ENCODE measurements at places on chromosomes 1 and 21. TPM values are rescaled to one million over a fixed set of nuclear protein-coding genes. Genes with fewer than 3 reads are reported as not detected.

RGS8 gene
- total RNA-seq = 0.84 TPM

FCRLB gene
- 2.2 TPM for total RNA-seq

DMBX1 gene
- not detected for total RNA-seq

SLAMF1 gene
- total RNA-seq = 1.5 TPM

TGFBR3 gene
- total RNA-seq = 267 TPM

IGSF5 gene
- not detected for total RNA-seq

Measured in omental fat pad (tissue), 4 donors.